ENCODE measurements at places on chromosomes 1 and 21.

DNA sequence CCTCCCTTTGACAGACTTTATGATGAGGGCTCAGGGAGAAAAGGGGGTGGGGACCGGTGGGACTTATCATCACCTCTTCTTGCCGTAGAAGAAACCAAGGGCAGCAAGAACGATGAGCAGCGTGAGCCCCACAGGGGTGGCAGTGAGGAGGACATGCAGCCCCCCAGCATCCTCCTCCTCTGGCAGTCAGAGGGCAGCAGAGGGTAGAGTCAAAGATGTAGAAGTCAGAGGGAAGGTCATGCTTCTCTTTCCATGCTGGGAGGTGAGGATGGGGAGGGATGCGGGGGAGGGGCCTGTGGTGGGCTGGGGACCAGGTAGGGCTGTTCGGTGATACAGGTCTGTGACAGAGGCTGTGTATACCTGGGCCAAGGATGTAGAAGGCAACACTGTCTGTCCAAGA is 14.8 kb downstream of the INSRR start:
- DNase-seq, result no peak

DNA sequence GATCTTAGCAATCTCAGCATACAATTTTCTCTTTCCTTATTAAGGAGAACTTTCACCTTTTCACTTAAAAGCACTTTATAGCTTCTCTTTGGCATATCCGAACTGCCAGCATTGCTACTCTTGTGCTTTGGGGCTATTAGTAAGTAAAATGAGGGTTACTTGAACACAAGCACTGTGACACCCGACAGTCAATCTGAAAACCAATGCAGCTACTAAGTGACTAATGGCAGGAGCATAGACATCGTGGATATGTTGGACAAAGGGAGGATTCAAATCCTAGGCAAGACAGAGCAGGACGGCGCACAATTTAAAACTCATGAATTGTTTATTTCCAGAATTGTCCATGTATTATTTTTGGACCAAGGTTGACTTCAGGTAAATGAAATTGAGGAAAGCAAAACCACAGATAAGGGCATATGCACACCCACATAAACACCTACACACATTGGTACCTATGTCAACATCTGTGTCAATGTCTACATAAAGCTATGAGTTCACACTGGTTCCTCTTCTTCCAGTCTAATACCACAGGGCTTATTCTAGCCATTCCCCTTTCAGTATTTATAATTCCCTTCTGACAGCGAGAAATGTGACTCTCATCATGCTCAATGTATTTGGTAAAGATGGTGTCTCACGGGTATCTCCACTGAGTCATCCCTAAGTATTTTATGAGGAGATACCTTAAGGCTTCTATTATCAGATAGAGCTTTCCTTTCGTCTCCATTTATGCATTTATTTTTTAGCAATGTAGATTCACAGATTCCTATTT is 75.3 kb upstream of the RALGPS2 start:
- DNase-seq, result no peak

- DNase-seq, result no peak
Observed at GRCh38 chr1:192274588-192274987, 42.2 kb upstream of the RGS21 start.

- no peak for DNase-seq
Observed at GRCh38 chr1:85623061-85623471, 42.5 kb downstream of the CCN1 start.

DNA sequence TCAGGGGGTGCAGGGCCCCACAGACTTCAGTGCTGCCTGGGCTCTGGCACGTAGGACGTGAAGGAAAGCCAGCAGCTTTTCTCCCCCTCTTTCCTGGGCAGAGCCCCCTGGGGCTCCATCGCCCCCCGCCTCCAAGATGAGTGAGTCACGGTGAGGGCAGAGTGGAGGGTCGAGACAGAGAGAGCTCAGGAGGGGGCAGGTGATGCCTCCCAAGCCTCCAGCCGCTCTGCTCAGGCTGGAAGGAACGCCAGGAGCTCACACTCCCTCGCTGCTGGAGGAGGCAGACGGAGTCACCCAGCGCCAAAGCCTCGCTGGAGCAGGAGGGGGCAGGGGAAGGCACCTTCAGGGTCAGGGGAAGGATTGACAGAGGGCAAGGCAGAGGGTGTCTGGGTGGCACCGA is 119.5 kb downstream of the CASZ1 start:
- no peak for DNase-seq

DNA sequence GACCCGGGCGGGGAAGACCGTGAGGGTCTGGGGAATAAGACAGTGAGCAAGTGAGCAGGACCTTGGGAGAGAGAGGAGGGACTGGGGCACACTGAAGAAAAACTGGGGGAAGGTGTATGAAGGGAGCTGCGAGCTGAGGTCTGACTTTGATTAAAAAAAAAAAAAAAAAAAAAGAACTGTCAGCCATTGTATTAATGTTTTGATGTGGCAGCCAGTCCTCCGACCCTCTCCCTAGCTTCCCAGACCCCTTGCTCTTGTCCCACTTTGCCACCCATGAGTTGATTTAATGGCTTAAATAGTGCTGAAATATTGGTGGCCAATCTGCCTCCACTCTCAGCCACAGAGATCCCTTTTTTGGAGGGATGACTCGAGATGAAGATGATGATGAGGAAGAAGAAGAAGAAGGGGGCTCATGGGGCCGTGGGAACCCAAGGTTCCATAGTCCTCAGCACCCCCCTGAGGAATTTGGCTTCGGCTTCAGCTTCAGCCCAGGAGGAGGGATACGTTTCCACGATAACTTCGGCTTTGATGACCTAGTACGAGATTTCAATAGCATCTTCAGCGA is 652 bp downstream of the HAX1 start:
- no peak for DNase-seq

- DNase-seq, result no peak
Observed at GRCh38 chr1:39992234-39992633, 37.3 kb downstream of the MFSD2A start.
